ENCODE measurements at places on chromosomes 13 and 19. TPM values are rescaled to one million over a fixed set of nuclear protein-coding genes. Genes with fewer than 3 reads are reported as not detected.

PNMA8C gene
- not detected for total RNA-seq

ZNF256 gene
- total RNA-seq = 3.1 TPM

CADM4 gene
- 0.82 TPM for total RNA-seq

GNA15 gene
- total RNA-seq = 5.3 TPM

CNN1 gene
- 5.9 TPM for total RNA-seq

CEACAM6 gene
- total RNA-seq = not detected

HSD17B14 gene
- 14.9 TPM for total RNA-seq

ZNF844 gene
- 10.9 TPM for total RNA-seq

ANO8 gene
- 9.0 TPM for total RNA-seq

S1PR2 gene
- 8.5 TPM for total RNA-seq

TMIGD2 gene
- not detected for total RNA-seq

C19orf81 gene
- 1.9 TPM for total RNA-seq

HOMER3 gene
- 7.5 TPM for total RNA-seq

OR4F17 gene
- total RNA-seq = not detected

IZUMO4 gene
- 11.1 TPM for total RNA-seq

KIR2DL4 gene
- not detected for total RNA-seq

KCTD12 gene
- 211 TPM for total RNA-seq

NFIX gene
- total RNA-seq = 102 TPM

KLK5 gene
- not detected for total RNA-seq

SHKBP1 gene
- total RNA-seq = 29.0 TPM

FXYD7 gene
- not detected for total RNA-seq

PRKCG gene
- not detected for total RNA-seq

LYPD5 gene
- total RNA-seq = not detected

SNRNP70 gene
- total RNA-seq = 164 TPM

OR7D2 gene
- not detected for total RNA-seq

LRRC63 gene
- total RNA-seq = 0.33 TPM

METTL21C gene
- not detected for total RNA-seq

SIGLEC12 gene
- not detected for total RNA-seq

ZNF554 gene
- 2.4 TPM for total RNA-seq

TMEM150B gene
- 12.2 TPM for total RNA-seq

CCDC8 gene
- total RNA-seq = 3.6 TPM

AMER2 gene
- 0.94 TPM for total RNA-seq

CATSPERD gene
- total RNA-seq = not detected

RUBCNL gene
- total RNA-seq = 4.1 TPM

TTC9B gene
- not detected for total RNA-seq

CALR3 gene
- total RNA-seq = not detected

APOC4 gene
- not detected for total RNA-seq

CYSLTR2 gene
- 0.33 TPM for total RNA-seq

CEACAM16 gene
- not detected for total RNA-seq

OR7C1 gene
- total RNA-seq = not detected

TYROBP gene
- 99.8 TPM for total RNA-seq

SOX1 gene
- not detected for total RNA-seq

ELSPBP1 gene
- not detected for total RNA-seq

TUBB4A gene
- not detected for total RNA-seq

ANGPTL8 gene
- total RNA-seq = 27.7 TPM

CYP4F3 gene
- total RNA-seq = 0.94 TPM

EVI5L gene
- total RNA-seq = 12.1 TPM

TRAPPC2B gene
- 21.8 TPM for total RNA-seq

HS6ST3 gene
- 0.33 TPM for total RNA-seq

CEACAM8 gene
- 0.98 TPM for total RNA-seq

SERP2 gene
- total RNA-seq = 3.1 TPM

ZNF221 gene
- 5.1 TPM for total RNA-seq

Measured in subcutaneous adipose tissue (tissue), 4 donors.